ENCODE measurements at places on chromosomes 7 and 10.

GRCh38 chr7:158265743-158266080 lies 321.9 kb downstream of the PTPRN2 start:
- no peak for DNase-seq

- no peak for DNase-seq
These were observed 163.9 kb downstream of the JCAD start for GRCh38 chr10:29895456-29895855.

DNA sequence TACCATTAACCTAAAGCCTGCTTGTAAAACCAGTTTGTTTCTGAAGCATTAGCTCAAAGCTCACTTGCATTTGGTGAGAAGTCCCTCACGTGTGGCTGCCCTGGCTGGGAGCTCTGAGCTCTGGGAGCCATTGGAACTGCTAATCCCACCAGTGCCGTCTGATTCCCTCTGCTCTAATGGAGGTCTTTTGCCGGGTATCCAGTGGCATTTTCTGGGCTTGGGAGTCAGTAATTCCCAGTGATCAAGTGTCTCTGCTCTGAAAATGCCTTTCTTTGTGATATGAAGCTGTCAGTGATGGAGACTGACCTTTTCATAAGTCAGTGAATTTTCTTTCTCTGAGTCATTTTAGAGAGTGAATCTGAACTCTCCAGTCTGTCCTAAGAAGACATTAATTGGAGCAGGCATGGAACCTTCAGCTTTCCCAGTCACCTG lies 36.9 kb upstream of the FAM20C start:
- no peak for DNase-seq

GRCh38 chr7:73582664-73583202 lies 4.4 kb upstream of the TBL2 start:
- no peak for DNase-seq

Measured in stimulated activated CD4-positive, alpha-beta T cell treated with anti-CD3 and anti-CD28 coated beads, Interleukin-12 subunit alpha, Interleukin-12 subunit beta, amount 100 ng/mL, for 48 hours (primary cell).